T-helper 1 cell (primary cell): ENCODE measurements at places on chromosomes 3 and 15.

GRCh38 chr3:191283400-191283799 is 45.8 kb upstream of the CCDC50 start:
- DNase-seq, result no peak

- no peak for DNase-seq
These were observed 197.3 kb upstream of the ADAMTS9 start for GRCh38 chr3:64885055-64885454.

DNA sequence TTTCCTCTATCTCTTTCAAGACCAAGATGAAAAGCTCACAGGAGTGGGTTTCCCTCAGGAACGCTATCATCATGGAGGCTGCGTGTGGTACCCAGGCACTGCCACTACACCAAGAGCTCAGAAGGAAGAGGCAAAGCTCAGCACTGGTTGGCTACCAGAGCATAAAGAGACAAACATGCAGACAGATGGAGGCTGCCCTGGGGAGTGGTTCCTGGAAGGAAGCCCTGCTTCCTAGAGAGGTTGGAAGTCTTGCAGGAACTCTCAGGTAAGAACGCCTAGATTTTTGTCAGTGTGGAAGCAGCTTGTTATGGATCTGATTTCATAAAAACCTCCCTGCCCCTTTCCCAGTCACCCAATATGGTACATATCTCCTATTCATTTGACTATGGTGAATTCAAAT is 49.9 kb upstream of the ADCY5 start:
- DNase-seq, result no peak

DNA sequence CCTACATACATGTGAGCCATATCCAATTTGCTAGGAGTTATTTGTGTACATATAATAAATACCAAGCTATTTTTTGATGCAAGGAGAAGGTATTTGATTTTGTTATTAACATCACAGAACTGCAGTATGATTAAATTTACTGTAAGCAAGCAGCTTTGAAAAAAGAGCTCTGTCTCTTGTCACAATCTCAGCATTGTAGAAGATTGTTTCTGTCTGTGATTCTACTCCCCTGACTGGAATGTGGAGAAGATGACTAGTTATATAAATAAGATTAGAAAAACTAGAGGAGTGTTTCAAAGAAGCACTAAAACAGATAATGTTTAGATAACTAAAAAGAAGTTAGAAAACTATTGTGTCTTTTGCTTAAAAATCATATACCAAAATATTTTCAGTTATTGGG is 17.1 kb upstream of the DCBLD2 start:
- no peak for DNase-seq

DNA sequence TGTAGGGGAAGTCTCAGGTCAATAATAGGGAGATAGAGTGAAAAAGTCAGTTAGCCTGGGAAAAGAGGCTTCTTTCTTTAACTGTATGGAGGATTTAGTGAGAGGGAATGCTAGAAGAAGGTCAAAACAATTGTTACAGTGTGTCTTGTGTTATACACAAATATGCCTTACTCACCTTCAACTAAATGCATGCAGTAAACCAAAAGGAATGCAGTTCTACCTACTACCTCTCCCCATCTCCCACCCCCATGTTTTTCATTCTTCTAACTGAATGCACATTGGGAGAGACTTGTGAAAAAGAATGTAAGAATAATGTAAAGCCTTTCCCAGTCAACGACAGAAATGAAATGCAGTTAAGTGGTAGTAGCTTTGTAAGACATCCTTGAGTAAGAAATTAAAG is 33.8 kb downstream of the CCDC66 start:
- DNase-seq, result no peak
